Left lung (tissue), 14 donors: ENCODE measurements at places on chromosomes 11 and 22.

- DNase-seq, result peak; percentile 3
Measured at GRCh38 chr11:30830681-30831080, 244.5 kb upstream of the MPPED2 start.

DNA sequence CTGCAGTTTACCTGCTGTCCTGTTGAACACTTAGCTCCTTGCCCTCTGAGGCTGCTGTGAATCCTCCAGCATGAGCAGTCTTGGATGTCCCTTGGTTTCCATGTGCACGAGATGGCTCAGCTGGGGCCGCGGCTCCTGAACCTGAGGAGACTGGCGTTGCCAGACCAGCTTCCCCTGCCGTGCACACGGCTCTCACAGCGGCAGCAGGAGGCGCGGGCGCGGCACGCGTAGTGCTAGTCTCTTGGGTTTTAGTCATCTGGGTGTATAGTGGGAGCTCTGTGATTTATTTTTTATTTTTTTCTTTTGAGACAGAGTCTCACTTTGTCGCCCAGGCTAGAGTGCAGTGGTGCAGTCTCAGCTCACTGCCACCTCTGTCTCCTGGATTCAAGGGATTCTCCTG, 54.8 kb downstream of the MUC6 start:
- no peak for DNase-seq

DNA sequence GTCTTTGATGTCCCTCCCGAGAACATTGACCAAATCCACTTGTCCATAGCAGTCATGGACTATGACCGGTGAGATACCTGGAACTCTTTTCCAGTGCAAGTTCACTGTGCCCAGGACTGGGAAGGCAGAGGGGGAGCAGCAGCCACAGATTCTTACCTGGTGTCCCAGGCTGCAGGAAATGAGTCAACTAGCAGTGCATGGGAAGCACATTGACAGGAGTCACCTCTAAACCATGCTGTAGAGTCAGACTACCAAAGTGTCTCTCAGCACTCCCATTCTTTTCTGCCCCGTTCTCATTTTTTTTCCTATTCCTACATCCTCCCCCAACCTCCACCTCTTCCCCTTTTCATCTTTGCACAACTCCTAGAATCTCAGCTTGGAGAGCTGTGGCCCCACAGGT, 67.2 kb upstream of the OLFML1 start:
- no peak for DNase-seq

DNA sequence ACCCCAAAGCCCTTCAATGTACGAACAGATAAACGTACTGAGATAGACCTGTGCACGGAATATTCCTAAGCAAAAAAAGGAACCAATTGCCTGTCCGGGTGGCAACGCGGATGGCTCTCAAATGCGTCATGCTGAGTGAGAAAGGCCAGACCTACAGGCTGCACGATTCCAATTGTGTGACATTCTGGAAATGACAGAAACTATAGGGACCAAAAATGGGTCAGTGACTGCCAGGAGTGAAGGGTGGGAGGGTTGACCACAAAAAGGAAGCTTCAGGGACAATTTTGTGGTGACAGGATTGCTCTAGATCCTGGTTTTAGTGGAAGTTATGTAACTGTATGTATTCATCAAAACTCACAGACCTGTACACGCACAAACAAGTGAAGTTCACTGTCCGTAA, 24.0 kb upstream of the SYT8 start:
- no peak for DNase-seq

- no peak for DNase-seq
Measured at GRCh38 chr11:58075781-58076180, 45.0 kb downstream of the OR6Q1 start.

GRCh38 chr11:116137753-116138152, 633.5 kb upstream of the CADM1 start:
- DNase-seq, result no peak

DNA sequence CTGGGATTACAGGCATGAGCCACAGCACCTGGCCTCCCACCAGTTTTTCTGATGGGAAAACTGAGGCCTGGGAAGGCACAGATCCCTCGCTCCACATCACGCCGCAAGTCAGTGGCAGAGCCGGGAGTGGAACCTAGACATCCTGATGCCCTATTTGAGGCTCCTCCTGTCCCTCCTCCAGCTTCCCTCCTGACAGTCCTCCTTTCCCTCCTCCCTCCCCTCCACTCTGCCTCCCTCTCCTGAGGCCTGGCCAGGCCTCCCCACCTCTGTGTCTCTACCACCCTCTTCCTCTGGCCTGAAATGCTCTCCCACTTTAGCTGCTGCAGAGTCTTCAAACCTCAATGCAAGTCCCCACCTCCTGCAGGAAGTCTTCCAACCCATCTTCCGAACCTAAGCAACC, 13.3 kb upstream of the TP53I11 start:
- no peak for DNase-seq

DNA sequence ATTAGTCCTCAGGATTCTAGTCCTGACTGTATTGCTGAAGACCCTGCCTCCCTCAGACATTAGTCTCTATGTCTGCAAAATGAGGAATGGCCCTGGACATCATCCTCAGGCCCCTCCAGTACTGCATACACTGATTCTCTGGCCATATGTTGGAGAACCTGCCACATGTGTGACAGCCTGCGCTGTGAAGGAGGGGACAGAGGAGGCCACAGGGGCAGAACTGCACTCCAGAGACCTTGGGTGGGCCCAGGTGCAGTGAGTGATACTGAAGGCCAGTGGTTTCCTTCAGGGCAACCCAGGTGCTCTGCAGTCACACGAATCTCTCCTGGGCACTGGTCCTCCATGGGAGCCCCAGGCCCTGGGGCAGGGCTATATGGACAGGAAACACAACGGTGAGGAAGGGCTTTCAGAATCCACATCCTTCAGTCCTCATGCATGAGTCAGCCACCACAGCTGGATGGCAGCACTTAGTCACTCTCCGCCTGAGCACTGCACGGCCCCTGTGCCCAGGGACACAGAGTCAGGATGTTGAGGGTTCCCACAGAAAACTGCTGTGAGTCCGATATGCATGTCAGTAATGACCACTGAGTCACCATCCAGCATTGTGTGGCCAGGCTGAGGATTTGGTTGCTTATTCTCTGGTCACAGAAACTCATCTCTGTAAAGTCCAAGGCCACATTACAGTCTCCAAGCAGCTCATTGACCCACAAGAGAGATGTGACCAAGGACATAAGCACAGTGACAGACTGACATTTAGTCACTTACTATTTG, 39.7 kb downstream of the ME3 start:
- peak; percentile 54 for DNase-seq

DNA sequence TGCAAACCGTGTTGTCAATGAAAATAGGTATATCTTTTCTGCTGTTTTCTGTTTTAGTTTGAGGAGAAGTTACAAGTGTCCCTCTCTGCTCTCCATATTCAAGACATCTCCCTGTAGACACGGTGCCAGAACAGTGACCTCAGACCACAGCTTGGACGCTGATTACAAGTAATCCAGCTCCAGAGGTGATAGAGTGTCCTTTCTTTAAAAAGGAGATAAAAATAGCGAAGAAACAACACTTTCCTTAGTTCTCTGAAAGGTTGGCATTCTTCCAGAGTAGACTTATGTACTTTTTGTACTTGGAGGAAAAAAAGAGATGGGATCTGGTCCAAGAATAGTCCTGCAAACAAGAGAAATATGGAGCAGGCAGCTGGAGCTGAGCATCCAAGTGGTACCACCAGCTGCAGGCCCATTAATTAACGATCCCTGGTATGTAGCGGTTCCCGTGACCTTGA, 43.0 kb upstream of the WT1 start:
- DNase-seq, result no peak

DNA sequence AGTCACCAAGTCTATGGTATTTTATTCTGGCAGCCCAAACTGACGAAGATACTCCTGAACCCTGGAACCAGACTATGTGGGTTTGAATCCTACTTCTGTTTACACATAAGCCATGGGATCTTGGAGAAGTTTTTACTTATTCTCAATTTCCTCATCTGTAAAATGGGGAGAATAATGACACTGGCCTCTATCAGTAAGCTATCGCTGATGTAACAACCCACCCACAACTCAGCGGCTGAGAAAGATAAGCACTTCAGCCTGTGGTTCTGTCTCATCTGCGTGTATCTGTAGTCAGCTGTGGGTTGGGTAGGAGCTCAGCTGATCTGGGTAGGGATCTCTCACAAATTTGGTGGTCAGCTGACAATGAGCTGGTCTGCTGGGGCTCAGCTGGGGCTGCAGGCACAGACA, 68.0 kb upstream of the ALX4 start:
- no peak for DNase-seq

DNA sequence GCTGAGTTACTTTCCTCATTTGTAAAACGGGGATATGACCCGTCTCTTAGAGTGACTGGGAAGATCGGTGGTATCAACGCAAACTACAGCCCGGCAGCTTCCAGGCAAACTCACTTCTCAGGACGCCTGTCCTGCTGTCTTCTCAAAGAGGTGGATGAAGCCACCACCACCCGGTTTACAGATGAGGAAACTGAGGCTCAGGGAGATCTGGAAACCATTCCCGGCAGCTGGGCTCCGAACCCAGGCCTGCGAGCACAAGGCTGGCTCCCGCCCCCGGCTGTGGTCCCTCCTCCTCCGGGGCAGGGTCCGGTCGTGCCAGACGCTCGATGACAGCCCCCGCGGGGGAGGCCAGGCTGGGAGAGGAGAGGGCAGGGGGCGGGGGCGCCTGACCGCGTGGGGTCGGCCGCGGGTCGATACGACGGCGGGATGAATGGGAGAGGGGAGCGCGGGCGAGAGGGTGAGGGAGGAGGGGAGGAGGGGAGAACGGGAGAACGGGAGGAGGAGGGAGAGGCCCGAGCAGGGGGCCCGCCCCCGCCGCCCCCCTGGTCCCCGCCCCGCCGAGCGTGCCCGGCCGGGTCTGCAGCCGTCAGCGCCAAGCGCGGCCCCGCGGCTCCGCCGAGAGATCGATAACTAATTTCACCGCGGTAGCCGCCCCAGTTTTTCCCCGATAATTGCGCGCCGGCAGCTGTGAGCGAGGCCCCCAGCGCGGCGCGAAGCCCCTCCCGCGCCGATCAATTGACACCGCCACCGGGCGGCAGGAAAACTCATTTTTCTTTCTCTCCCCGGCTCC, 14.0 kb downstream of the IGLL1 start:
- DNase-seq, result peak; percentile 30

DNA sequence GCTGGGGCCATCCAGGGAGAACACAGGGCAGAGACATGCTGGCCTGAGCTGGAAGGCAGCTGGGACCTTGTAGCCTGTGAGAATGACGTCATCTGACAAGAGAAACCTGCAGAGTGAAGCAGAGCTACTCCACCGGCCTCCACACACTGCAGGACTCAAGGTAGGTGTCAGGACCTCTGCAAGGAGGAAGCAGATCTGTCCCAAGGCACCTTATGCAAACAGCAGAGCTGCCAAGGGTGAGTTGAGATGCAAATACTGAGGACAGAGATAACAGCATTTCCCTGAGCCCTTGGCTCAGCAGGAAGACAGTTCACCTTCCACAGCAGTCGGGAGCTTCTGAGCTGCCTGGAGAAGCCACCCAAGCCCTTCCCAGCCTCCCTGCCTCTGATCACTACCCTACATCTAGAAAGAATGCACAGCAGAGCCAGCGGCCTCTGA, 51.9 kb upstream of the IGSF9B start:
- no peak for DNase-seq

DNA sequence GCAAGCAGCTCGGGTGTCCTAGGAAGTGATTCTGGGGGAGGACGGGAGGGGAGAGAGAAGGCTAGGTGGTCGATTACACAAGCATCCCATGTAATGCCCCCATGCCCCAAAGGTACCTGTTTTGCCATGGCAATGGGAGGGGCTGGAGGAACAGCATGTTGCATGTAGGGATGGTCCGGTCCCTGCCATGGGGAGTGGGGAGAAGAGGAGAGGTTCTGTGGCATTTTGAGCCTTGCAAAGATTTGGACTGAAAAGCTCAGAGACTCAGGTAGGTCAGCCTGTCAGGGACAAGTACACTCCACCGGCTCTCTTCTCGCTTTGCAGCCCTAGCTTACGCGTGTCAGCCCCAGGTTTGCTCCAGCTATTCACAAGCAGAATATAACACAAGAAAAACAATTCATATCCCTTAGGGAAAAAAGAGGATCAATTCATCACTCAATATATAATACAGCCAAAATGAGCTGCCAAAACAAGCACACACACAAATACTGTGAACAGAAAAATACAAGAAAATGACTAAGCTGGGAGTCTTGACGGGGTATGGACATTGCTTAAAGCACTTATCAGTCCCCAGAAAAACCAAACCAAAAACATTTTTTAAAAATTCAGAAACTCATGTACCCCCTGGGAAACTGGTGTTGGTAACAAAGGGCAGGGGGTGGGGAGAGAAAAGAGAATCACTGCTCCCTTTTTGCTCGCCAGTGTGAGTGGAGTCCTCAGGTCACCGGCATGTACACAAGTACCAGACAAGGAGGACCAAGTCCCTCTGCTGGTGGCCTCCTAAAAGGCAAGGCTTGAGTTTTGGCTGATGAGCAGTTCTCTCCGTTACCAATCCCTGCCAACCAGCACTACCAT, 21.6 kb downstream of the APOL5 start:
- no peak for DNase-seq

DNA sequence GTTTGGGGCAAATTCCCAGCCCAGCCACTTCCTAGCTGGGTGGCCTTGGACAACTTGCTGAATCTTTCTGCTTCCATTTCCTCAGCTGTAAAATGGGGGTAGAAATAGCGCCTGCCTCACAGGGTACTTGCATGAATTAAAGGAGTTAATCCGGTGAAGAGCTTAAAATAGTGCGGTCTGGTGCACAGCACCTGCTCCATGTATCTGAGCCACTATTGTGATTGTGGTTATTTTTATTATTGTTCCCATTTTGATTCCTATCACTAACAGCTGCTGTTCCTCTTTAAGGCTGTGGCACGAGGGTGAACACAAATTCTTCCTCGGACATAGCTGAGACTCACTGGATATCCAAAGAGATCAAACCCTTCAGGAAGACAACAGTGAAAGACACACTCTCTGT, 46.9 kb upstream of the TP53I11 start:
- no peak for DNase-seq

DNA sequence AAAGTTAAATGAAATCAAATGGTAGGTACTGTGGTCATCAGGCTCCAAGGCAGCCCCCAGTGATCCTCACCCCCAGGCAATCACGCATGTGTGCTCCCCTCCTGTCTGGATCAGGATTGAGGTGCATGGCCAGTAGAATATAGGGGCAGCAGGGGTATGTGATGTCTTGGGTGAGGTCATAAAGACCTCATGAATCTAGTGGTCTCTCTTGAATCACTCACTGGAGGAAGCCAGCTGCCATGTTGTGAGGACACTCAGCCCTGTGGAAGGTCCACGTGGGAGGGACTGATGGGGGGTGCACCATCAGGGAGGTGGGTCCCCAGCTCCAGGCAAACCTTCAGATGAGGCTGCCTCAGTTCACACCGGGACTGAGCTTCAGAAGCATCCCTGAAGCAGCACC, 6.8 kb upstream of the IL17REL start:
- DNase-seq, result no peak

DNA sequence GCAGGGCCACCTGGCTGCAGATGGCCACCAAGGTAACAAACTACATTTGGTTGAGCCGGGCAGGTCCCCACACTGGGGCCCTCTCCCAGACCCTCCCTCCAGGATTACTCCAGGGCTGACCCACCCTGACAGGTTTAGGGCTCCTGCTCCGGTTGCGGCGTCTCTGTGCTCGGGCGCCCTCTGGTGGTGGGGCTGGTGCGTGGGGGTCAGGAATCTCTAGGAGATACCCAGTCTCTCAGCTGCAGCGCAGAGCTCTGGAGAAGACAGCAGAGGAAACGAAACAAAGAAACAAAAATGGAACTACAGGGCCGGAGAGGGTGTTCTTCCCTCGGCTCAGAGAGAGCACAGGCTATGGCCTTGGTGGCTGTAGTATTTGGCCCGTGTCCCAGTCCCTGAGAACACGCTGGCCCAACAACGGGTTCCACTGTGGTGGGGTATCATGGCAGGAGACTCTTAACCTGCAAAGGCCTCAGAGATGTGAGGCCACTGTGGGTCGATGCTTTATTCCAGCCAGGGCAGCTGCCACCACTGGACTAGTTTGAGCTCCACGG, 2.4 kb downstream of the C11orf96 start:
- DNase-seq, result no peak

- peak; percentile 52 for DNase-seq
Measured at GRCh38 chr11:13207665-13208594, 69.7 kb upstream of the BMAL1 start.
